Fibroblast of skin of left biceps (primary cell): ENCODE measurements at places on chromosomes 6 and 20.

GRCh38 chr6:57040011-57040410 is 6.5 kb upstream of the KIAA1586 start:
- DNase-seq, result no peak

GRCh38 chr6:15359335-15359862 is 113.5 kb downstream of the JARID2 start:
- DNase-seq, result no peak

- no peak for DNase-seq
Observed at GRCh38 chr6:128311944-128312570, 208.3 kb downstream of the PTPRK start.

DNA sequence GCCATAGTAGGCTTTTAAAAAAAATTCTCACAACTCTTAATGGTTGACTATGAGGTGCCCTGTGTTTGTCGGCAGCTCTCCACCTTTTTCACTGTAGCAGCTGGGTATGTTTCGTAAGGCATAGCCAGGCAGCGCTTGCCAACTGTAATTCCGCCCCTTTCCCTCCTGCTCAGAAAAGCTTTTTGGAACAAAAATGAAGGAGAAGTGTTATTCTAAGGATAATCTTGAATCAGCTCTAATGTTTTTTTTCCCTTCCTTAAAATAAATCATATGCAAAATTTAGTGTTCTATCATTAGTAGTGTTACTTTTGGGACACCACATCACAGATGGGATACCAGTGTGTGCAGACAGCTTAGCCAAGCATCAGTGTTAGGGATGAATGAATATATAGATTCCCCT is 21.2 kb downstream of the RIOK1 start:
- DNase-seq, result no peak

DNA sequence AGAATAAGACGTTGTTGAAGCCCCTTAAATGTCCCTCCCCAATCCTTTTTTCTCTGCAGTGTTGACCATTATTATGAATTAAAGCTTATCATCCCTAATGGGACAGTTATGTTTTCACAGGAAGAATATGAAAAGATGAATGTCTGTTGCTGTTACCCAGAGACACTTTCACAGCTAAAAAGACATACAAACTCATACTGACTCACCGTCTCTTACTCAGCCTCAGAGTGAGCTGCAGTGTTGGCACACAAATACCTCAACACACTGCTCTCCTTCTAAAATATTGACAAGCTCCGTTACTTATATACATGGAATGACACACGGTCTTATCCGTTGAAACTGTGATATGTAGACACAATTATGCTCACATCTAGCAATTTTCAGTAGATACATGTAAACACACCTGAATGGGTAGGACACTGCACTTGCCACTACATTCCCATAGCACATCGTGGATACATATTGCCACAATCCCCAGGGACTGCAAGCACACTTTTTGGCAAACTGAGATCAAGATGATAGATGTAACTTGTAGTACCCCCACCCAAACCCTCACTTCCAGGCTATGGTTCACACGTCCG is 9.6 kb upstream of the SAPCD1 start:
- DNase-seq, result no peak

GRCh38 chr20:25360631-25361286 is 29.9 kb downstream of the ABHD12 start:
- no peak for DNase-seq

DNA sequence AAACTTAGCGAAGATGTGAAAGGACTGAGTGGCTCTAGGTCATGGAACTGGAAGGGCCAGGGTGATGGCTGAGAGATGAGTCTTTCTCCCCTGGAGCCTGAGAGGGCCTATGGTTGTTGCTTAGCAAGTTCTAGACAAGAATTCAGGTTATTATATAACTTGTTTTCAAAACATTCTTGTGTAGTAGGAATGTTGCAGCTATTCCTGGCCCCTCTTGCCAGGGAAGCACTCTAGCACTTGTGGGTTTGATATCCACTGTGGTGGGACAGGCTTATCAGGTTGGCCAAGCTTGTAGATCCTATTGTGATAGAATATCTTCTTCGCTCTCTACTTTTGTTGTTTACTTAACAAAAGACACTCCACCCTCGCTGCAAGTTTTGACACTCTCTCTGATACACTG is 211.8 kb upstream of the CITED2 start:
- no peak for DNase-seq

DNA sequence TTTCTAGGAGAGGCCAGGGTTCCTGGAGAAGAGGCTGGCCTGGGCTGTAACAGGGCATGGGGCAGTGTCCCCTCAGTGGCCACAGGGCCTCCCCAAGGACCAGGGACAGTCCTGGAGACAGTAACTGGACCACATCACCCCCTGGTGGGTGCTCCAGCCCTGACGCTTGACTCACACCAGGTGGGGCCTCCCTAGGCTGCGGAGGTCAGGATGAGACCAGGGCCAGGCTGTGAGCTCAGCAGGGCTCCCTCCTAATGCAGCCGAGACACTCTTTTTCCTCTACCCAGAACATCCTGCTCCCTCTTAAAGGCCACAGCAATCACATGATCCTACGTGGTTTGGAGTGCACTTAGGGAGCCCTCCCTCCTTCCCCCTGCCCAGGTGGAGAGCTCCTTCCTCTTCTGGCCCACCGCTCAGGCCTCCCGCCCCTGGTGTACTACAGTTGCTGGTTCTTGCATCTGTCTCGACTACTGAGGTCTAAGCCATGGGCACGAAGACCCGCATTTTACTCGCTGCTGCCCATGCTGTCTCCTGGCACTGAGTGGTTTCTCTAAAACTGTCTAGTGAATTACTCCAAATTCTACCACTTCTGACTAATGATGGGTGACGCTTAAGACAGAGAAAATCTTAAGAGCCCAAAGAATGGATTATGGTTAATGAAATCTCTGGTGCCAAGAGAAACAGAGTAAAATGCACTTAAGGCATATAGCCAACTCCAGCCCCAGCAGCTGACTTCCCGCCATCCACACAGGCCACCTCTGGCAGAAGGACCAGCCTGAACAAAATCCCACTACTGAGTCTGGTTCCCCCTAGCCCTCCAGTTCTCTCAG is 166.1 kb upstream of the CST7 start:
- no peak for DNase-seq

DNA sequence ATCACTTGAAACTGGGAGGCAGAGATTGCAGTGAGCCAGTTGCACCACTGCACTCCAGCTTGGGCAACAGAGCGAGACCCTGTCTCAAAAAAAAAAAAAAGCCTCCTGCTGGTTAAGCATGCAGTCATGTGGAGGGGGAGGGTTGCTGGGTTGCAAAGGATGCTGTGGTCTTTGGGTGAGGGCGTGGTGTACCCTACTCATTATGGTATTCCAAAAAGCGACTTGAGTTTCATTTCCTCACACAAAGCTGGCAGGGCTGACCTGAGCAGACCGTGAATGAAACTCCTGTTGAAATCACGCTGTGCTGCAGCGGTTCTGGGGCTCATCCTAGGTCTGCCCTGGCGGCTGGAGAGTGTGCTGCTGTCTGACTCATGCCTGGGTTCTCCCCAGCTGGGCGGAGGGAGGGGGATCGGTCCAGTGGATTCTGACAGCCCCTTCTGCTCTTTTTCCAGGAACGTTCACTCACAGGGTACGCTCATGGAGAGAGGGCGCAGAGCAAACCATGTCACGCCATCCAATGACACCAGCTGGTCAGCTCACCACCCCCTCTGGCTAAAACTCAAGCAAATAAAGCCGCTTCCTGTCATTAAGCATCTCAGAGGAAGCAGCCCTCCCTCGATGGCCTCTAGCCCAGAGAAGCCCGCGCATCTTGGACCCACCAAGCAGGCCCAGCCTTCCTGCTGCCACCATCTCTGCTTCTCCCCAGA is 166.2 kb downstream of the SCML4 start:
- no peak for DNase-seq

DNA sequence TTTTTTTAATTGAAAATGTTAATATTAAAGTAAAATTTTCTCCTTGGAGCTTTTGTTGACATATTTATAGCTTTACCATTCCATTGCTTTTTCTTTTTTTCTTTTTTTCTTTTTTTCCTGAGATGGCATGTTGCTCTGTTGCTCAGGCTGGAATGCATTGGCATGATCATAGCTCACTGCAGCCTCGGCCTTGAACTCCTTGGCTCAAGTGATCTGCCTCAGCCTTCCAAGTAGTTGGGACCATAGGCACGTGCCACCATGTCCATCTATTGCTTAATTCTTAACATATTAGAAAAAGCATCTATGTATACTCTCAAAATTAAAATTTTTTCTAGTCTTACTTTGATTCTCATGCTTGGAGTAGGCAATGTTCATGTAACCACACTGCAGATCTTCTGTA is 43.0 kb downstream of the RALGAPB start:
- no peak for DNase-seq

DNA sequence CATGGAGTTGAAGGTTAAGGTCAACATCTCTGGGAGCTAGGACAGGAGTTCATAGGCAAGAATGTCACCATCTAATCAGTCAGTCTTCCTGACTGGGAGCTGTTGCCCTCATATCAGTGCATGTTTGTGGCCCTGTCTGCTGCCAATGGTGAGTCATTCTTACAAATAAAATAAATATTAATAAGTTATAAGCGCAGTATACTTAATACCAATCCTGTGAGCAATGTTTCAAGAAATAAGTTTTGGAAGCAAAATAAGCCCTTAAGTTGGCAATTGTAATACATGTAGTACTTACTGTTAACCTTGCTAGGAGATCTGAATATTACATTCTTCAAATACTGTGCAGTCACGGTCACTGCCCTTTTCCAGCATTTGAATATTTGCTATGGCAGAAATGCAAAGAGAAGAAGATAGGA is 20.2 kb upstream of the MDGA1 start:
- peak; percentile 69 for DNase-seq

DNA sequence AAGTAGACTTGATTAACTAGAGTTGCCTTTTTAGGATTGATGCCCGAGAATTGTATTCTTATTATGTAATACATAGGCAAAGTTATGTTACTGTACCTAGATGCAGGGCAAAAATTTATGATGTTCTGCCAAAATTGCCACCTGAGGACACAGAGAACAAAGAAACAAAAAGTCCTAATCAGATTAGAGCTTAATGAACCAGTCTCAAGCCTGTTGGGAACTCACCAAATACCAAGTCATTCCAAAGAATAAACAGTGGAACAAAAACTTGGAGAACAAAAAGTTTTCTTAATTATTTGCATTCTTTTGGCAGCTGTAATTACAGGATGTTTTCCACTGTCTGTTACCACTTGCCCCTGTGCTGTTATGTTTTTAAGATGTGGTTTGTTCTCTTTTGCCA is 154.7 kb upstream of the SGK1 start:
- no peak for DNase-seq

GRCh38 chr6:112991912-112992311 is 644.8 kb downstream of the RFPL4B start:
- DNase-seq, result no peak

GRCh38 chr6:2695454-2696095 is 55.1 kb downstream of the MYLK4 start:
- no peak for DNase-seq

DNA sequence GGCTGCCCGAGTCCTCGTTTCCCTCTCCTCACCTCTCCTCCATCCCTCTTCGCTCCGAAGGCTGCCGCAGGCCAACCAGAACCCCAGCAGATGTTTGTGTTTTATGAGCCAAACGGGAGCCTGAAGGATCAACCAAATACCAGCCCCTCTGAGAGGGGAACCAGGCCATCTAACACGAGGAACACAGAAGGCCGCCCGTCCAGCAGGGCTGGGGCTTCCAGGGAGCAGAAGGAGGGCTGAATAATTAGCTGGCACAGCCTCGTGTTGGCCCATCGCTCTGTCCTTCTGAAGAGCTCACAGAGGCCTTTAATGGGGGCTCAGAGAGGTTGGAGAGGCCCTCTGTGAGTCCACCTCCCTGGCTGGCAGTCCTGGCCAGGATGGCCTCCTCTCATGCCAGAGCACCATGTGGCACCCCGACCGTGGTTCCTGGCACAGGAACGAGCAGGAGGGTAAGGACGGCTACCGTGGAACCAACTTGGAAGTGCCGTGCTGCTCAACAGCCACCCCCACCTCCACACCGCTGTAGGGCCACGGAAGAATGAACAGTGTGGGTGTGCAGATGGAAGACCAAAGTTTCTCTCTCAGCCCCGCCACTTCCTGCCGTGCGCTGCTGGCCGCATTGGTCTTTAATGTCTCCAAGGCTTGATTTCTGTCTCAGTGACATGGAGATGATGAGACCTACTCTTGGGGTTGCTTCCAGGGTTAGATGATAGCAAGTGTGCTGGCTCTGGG is 155.2 kb downstream of the SCML4 start:
- no peak for DNase-seq

- DNase-seq, result peak; percentile 79
Observed at GRCh38 chr6:169158174-169158573, 95.5 kb downstream of the THBS2 start.

GRCh38 chr6:3738381-3739131 is 13.0 kb downstream of the PXDC1 start:
- no peak for DNase-seq

DNA sequence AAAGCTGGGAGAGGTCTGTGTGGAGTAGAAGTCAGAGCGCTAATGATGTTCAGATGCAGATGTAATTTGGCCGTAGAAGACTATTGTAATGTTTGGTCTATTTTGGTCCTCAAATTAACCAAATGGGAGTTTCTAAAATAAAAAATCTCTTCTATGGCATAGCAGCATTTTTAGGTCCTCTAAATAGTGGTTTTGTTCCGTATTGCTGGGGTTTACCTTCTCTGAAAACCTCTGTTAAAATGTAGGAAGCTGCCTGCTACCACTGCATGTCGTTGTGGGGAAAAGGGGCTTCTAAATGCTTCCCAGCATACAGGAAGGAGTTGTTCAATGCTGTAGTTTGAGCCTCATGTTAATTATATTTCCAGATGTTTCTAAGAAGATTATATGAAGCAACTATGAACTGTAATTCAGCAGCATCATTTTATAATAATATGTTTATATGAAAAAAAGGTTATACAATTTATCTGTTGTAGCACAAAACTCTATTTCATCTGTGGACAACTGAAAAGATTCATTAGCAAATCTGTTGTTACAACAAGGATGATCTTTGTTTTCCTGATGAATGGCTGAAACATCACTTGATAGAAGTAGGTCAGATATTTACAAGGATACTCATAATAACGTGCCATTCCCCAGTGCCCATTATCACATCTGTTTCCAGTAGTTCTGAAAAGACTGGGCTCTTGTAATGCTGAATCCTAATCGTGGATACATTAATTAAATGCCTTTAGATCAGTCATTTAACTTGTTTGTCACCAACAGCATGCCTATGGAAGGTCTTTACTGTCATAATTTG is 256.6 kb downstream of the TBC1D7 start:
- DNase-seq, result no peak

GRCh38 chr6:39803872-39804271 is 11.7 kb downstream of the DAAM2 start:
- no peak for DNase-seq

DNA sequence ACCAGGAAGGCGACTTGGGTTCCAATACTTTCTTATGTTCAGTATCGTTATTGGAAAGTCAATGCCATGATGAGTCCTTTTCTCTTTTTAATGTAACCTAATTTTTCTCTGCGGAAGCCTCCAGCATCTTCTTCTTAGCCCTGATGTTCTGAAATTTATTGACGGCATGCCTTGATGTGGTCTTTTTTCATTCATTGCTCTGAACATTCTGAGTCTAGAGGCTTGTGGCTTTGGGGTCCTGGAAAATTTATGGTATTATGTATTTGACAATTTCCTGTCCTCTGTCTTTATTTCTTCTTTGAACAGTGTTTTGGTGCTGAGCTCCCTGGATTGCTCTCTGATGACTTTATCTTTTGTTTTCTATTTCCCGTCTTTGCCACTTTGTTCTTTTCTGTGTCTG is 28.7 kb upstream of the MAS1 start:
- no peak for DNase-seq

- DNase-seq, result peak; percentile 44
Observed at GRCh38 chr6:100347901-100348550, 116.7 kb downstream of the SIM1 start.

- DNase-seq, result no peak
Observed at GRCh38 chr6:110356778-110357177, 1.4 kb downstream of the METTL24 start.
